ENCODE measurements at places on chromosomes 4 and X. TPM values are rescaled to one million over a fixed set of nuclear protein-coding genes. Genes with fewer than 3 reads are reported as not detected.

The GAGE12H gene
- total RNA-seq = not detected

The DCHS2 gene
- not detected for total RNA-seq

The OPHN1 gene
- total RNA-seq = 9.4 TPM

The IL2 gene
- total RNA-seq = not detected

The FAM149A gene
- 10.8 TPM for total RNA-seq

The SPARCL1 gene
- total RNA-seq = not detected

The ARHGEF6 gene
- 10.0 TPM for total RNA-seq

The CXCL3 gene
- 0.09 TPM for total RNA-seq

The RCHY1 gene
- 27.3 TPM for total RNA-seq

The CHST7 gene
- 4.2 TPM for total RNA-seq

The WDR17 gene
- 2.6 TPM for total RNA-seq

The NDNF gene
- total RNA-seq = 0.36 TPM

The LRIT3 gene
- total RNA-seq = under 0.01 TPM

The G6PD gene
- total RNA-seq = 45.5 TPM

The MED28 gene
- total RNA-seq = 11.4 TPM

The FGFBP1 gene
- total RNA-seq = not detected

The MXRA5 gene
- 4.7 TPM for total RNA-seq

The UGT2B7 gene
- total RNA-seq = not detected

The FAM13A gene
- 49.3 TPM for total RNA-seq

The PNCK gene
- total RNA-seq = 0.33 TPM

The SRPX2 gene
- total RNA-seq = 26.8 TPM

The PAK3 gene
- total RNA-seq = 0.90 TPM

The FDCSP gene
- not detected for total RNA-seq

The NUDT11 gene
- total RNA-seq = 11.8 TPM

The TBC1D9 gene
- 12.8 TPM for total RNA-seq

The ASB5 gene
- total RNA-seq = 0.09 TPM

The BGN gene
- 133 TPM for total RNA-seq

The XAGE1B gene
- total RNA-seq = not detected

The HMGB3 gene
- 8.2 TPM for total RNA-seq

The CSAG3 gene
- not detected for total RNA-seq

The UCP1 gene
- total RNA-seq = not detected

The PDGFRA gene
- total RNA-seq = 707 TPM

The ETDA gene
- total RNA-seq = not detected

The EFHC2 gene
- total RNA-seq = 0.45 TPM

The NUP62CL gene
- total RNA-seq = not detected

The FBXL5 gene
- total RNA-seq = 129 TPM

The STATH gene
- not detected for total RNA-seq

The GNRHR gene
- not detected for total RNA-seq

The ATP1B4 gene
- total RNA-seq = not detected
